ENCODE measurements at places on chromosomes 6 and 20.
A peak's percentile ranks its signal among the peaks of the same experiment; 100 is the strongest.

DNA sequence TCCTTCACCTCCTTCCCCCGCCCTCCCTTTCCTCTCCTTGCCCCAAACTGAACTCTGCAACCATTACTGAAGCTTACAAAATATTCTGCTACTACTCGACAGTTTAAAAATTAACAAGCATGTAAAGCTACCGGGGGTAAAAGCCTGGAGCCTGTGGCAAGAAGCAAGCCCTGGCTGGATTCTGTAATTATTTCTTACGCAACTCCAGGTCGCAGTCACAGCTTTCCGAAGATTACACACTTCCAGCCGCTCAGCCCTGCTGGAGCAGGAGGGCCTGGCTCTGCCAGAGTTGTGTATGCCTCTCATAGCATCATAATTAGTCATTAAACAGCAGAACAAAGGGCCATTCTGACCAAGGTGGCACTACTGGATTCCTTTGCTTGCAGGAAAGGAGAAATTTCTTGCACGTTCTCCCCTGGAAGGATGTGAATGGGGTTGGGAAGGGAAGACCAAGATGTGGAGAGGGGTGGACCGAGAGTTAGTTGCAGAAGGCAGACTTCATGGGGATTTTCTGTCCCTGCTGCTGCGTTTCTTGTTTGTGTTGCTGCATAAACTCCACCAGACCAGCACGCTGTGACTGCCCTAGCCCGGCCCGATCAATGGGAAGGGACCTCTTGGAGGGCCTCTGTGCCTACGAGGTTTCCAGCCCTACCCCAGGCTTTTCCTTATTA is 23.6 kb downstream of the FOXQ1 start:
- no peak for DNase-seq

GRCh38 chr6:166588691-166589336 is 2.3 kb upstream of the RAMACL start:
- no peak for DNase-seq

- no peak for DNase-seq
Measured at GRCh38 chr20:61404303-61404702, 152.2 kb downstream of the CDH4 start.

DNA sequence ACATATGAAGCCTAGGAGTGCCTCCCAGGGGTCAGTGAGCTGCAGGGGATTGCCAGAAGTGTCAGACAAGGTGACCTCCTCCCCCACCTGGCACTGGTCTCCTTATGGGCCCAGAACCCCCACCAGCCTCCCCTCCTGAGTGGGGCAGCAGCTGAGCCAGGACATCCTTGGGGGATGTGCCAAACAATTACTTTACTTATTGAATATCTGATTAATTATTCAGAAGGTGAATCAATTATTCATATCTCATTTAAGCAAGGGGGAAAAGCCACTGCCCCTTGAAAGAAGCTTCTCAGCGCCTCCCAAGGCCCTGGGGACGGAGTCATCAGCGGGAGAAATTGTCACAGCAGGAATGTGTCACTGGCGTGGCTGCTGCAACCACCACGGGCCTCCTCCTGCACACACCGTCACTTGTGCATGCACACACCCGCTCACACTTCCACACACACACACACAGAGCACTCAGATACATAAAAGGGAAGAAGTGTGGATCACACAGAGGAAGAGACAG is 123.4 kb upstream of the MAFB start:
- no peak for DNase-seq

- DNase-seq, result no peak
Measured at GRCh38 chr20:63405102-63405730, 44.1 kb upstream of the CHRNA4 start.

DNA sequence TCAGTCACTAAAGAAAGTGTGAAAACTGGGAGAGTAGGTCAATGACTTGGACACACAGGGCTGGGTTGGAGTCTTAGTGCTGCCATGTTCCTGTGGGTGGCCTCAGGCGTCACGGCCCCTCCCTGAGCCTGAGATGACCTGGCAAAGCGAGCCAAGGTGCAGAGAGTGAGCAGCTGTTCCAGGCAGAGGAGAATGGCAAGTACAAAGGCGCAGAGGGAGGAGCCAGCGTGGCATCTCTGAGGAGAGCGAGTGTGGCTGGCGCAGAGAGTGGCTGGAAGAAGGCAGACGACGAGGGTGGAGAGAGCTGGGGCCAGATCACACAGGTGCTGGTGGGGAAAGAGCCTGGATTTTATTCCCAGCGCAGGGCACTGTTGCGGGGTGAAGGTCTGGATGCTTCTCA is 20.6 kb upstream of the CHMP4B start:
- no peak for DNase-seq

DNA sequence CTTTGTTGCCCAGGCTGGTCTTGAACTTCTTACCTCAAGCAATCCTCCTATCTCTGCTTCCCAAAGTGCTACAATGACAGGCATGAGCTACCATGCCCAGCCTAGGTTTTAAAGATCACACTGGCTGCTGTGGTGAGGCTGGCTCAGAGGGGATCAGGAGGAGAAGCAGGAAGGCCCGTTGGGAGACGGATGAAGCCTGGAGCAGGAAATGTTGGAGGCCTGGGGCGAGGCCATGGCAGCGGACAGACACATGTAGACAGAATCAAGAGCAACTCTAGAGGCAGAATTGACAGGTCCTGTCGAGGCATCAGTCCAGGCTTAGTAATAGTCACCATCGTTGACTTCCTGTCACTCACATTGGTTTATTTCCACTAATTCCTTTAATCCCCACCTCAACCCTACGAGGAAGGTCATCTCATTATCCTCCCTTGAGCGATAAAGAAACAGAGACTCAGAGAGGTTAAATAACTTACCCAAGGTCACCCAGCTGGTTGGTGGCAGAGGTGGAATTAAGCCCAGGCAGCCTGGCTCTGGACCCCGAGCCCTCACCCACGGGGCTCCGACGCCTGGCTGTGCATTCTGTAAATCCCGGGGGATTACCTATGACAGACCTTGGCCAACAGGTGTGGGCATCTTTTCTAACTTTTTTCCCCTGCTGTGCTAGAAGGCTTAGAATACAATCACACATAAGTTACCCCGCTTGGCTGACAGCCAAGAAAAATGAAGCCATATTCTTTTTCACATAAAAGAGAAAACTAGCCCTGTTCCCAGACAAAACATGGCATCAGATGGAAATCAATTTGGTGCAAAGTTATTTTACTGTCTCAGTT is 113.4 kb downstream of the EYA2 start:
- no peak for DNase-seq

GRCh38 chr6:7658543-7658942 is 67.4 kb upstream of the BMP6 start:
- no peak for DNase-seq

GRCh38 chr6:16270178-16270794 is 31.9 kb downstream of the GMPR start:
- no peak for DNase-seq

- DNase-seq, result no peak
Measured at GRCh38 chr6:126267626-126268025, 72.3 kb upstream of the CENPW start.

GRCh38 chr6:30093951-30094661 is 18.5 kb upstream of the RNF39 start:
- no peak for DNase-seq

GRCh38 chr6:49519660-49520059 is 19.9 kb downstream of the GLYATL3 start:
- DNase-seq, result no peak

- no peak for DNase-seq
Measured at GRCh38 chr6:107665382-107665781, 158.7 kb downstream of the SCML4 start.

GRCh38 chr6:2197177-2197671 is 48.2 kb downstream of the GMDS start:
- no peak for DNase-seq

- DNase-seq, result peak; percentile 65
Measured at GRCh38 chr6:5851261-5851757, 155.4 kb downstream of the NRN1 start.

DNA sequence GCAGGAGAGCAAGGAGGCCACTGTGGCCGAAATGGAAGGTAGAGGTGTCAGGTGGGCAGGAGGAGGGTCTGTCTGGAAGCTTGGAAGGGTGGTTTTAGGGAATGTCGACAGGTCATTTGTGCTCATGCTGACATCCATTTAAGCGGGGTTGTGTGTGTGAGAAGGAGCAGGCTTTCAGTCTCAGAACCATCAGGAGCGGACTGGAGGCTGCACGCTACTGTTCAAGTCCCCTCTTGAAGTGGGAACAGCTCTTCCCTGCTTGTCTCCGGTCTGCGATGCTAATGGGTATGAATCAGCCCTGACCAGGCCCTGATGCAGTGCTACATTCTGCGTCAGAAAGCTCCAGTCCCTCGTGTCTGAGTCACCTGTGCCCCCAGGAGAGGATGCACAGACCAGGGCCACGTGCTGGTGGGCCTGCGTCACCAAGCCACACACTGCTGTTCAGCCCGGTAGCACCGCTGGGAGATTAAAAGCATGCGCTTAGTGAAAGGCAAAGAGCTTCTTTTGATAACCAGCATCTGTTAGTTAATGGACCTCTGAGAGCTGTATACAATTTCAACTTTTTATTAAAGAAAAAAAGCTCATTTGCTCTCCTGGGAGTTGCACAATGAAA is 58.0 kb downstream of the APCDD1L start:
- DNase-seq, result no peak

DNA sequence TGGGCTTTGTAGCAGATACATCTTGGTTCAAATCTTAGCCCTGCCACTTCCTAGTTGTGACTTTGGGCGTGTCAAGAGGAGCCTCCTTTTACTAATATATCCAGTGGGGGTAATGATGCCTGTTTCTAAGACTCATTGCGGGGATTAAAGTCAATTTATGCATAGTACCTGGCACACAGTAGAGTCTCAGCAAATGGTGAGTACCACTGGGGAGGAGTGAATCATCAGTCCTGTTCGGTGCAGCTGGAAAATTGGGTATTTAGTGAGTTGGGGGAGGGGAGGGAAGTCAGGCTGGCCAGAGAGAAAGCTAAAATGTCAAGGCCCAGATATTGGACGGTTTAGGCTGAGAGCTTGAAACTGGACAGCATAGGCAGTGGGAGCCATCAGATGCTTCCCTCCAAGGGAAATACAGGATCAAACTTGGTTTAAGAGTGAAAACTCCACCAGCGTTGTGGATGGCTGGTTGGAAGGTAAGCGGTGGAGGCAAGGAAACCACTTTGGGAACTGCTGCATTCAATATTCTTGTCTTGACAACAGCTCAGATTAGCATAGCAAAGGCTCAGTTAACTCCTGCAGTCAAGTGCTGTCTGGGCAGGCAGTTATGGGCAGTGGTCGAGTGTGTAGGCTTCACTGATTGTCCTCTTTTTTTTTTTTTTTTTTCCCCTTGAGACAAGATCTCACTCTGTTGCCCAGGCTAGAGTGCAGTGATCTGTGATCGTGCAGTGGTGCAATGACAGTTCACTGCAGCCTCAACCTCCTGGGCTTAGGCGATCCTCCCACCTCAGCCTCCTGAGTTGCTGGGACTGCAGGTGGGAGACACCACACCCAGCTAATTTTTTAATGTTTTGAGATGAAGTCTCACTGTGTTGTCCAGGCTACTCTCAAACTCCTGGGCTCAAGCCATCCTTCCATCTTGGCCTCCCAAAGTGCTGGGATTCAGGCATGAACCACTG is 12.9 kb downstream of the PPP1R16B start:
- no peak for DNase-seq

DNA sequence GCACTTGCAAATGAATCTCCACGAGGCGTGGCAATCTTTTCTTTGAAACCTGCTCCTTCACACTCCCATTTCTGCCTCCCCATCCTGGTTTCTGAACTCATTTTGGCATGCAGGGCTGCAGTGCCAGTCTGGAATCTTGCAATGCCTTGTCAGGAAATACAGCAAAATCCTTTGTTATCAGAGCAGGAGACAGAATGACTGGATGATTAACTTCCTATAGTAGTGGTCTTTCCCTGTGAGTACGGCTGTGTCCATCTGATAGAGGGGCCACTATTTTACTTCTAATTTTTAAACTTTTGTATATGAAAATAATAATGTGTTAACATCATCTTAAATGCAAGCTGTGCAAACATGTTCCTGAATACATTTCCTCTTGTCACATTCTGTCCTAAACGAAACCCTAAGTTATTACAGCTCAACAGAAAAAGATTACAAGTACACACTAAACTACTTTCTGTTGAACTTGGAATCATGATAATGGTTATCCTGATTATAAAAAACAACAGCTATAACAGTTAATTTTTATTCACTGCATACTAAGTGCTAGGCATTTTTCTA is 140.2 kb downstream of the KIF13A start:
- no peak for DNase-seq

DNA sequence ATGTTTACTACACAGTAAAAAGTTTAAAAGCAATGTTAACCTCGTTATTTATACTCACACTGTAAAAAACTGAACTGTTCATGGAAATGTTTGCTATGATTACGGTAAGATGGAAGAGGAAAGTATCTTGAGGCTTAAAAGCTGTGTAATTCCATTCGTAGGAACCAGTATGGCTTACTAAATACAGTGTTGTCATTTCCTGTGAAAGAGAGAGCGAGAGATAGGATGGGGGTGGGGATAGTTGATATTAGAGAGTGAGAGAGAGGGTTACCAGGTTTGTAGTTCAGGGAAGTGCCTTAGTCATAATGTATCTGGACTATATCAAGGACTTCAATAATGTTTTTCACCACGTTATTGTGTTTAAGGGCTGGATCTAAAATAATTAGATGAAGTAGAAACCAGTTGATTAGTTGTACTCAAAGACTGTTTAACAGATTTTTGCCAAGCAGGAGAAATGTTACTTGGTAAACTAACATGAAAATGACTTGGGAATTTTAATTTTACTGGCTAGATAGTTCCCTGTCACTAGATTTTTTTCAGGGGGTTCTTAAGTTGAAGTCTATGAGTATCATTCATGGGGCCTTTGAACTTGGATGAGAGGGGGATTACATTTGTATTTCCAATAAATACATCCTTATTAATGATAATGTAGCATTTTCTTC is 30.4 kb downstream of the AFDN start:
- no peak for DNase-seq

DNA sequence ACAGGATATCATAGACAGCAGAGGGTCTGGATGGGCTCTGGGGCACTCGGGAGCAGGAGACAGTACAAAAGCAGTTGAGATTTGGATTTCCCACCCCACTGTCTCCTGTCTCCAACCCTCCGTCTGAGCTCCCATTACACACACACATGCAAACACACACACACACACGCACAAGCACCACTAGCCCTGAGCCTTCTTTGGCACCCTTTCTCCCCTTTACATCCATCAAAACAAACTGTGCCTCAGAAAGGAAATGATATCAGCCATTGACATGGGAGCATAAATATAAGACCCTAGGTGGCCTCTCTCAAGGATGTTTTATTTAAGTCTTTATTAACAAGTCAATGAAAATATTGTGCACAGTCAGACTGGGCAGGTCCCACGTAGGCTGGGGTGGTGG is 17.5 kb downstream of the TTBK1 start:
- DNase-seq, result no peak

DNA sequence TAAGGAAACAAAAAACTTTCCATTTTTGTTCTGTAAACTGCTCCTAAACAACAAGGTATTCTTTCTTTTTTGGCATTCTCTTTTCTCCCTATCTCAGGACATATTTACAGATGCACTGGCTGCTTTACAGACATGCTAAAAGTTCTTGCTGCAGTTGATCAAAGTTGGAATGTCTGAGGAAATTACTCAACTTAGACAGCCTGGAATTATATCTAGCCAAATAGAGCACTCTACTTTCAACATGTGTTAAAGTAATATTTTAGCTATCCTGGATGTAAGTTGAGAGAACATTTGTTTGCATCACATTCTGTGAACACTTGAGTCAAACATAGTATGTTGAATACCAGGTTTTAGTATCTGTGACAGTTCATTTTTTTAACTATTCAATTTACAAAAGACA is 24.8 kb downstream of the TASP1 start:
- DNase-seq, result no peak

- no peak for DNase-seq
Measured at GRCh38 chr6:157800420-157801237, 22.4 kb upstream of the SNX9 start.

GRCh38 chr6:161254464-161255253 is 19.2 kb downstream of the AGPAT4 start:
- DNase-seq, result no peak
